Spinal cord (tissue), 10 donors: ENCODE measurements at places on chromosomes 7 and 10. TPM values are rescaled to one million over a fixed set of nuclear protein-coding genes. Genes with fewer than 3 reads are reported as not detected.

DNA sequence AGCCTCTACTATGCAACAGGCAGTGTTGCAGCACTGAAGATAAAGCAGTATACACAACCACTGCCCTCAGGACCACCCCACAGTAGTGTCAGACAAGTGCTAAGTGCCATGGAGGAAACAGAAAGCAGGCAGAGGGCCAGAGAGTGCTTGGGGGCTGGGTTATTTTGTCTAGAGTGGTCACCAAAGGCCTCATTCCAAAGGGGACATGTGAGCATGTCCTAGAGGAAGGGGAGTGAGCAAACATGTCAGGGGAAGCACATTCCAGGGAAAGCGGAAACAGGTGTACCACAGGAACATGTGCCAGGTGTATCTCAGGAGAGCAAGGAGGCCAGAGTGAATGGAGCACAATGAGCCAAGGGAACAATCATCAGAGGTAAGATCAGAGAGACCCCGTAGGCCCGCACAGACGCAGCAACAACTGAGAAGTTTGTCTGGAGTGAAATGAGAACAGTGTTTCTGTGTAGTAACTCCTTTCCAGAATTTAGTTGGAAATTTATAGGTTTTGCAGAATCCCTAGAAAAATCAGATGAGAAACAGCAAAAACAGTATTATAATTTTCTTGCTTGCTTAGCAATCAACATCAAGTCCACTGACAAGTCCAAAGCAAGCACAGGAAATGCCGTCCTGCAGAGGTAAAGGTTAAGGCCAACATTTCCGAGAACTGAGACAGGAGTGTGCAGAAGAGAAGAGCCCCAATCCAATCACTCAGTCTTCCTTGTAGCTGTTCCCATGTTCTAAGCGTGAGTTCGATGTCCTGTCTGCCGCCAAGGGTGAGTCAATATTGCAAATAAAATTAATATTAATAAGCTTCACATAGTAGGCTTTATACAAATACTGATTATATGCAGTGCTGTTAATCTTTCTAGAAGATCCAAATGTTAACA lies 67.3 kb downstream of the SGMS1 start:
- no peak for DNase-seq

DNA sequence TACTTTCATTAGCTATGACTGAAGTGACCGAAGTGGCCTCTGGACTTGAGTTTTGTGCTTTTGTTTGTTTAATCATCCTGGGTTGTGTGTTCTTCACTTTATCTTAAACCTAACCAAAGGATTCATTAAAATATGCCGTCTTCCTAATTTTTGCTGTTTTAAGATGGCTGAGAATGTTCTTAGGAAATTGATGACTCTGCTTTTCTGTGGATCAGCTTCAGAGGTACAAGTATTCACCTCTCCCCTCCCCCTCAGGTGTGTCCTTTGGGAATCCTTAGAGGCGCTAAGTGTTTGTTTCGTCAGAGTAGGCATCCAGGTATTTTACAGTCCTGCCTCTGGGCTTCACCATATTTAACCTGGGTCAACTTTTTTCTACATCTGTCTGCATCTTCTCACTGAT lies 1.1 kb downstream of the CCDC126 start:
- DNase-seq, result no peak

GRCh38 chr7:136884492-136884891 lies 16.0 kb downstream of the CHRM2 start:
- DNase-seq, result no peak

GRCh38 chr10:62053860-62054259 lies 152.4 kb downstream of the ARID5B start:
- no peak for DNase-seq

DNA sequence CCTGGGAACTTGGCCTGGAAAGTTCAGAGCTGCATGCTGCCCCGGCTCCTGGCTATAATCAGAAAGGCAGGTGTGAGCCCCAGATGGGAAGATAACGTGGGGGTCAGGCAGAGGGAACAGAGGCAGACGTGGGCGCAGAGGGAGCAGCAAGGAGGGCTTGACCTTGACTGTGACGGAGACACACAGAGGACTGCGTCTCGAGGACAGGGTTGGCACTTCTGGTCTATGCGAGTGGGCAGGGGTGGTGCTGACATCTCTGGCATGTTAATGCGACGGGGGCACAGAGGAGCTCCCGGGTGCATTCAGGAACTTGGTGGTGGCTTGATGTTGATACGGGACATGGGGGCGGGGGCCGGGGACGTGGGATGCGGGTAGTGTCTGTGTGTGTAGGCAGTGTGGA lies 232.1 kb upstream of the GRB10 start:
- DNase-seq, result no peak

The CLDN3 gene
- 3.9 TPM for total RNA-seq

The ANKRD2 gene
- 0.89 TPM for total RNA-seq
